ENCODE measurements at places on chromosomes 12 and 14.

DNA sequence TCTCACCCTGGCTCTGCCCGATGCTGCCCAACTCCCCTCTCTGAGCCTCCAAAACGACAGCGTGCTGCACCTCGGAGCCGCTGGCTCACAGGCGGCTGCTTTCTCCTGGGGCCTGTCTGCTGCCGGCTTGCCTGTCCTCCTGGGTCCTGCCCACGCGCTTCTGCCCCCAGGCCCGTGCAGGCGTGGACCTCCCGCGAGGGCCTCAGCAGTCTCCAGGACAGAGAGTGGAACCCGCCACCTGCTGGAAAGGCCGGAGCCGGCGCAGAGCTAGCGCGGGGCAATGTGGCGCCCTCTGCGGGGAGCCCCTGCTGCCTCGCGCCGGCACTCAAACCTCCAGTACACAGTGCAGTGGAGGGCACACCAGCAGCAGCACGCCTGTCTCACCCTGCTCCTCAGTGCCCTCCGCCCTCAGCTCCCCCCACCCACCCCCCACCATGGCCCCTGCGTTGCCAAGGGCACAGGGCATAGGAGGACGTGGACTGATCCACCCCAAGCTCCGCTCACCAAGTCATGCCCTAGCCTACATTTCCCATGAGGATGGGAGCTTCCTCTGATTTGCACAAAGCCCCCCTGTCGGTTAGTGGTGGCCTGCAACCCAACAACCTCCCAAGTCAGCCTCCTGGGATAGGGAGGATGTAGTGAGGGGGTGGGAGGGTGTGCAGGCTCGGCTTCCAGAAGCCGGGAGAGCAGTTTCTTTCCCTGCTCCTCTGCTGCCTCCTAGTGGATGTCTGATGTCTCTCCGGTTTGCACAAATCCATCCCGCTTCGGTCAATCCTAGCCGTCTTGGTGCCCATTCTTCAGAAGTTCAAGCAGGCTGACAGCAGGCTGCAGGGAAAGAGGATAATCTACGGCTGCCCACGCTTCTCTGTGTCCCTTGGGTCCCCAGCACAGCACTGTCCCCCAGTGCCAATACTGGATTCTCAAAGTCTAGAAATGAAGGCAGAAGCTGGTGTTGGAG is 25.2 kb downstream of the KRT8 start:
- peak; percentile 84 for DNase-seq

GRCh38 chr14:104882325-104882973 is 17.4 kb downstream of the CEP170B start:
- DNase-seq = no peak

GRCh38 chr12:116591855-116592637 is 32.9 kb downstream of the MAP1LC3B2 start:
- DNase-seq = no peak

GRCh38 chr12:6952863-6953441 is 1.8 kb downstream of the PTPN6 start:
- DNase-seq = no peak

- no peak for DNase-seq
Measured at GRCh38 chr14:79056879-79057278, 886.7 kb downstream of the NRXN3 start.

- DNase-seq = no peak
Measured at GRCh38 chr12:131783915-131784541, 44.2 kb upstream of the MMP17 start.

- DNase-seq = no peak
Measured at GRCh38 chr14:100675699-100676684, 50.7 kb upstream of the DLK1 start.

GRCh38 chr12:40263616-40264409 is 39.0 kb downstream of the LRRK2 start:
- DNase-seq = no peak
